ENCODE measurements at places on chromosomes 12 and 14.

GRCh38 chr14:60064491-60065072 lies 27.1 kb upstream of the PCNX4 start:
- DNase-seq: no peak

GRCh38 chr14:95164506-95164905 lies 7.2 kb upstream of the DICER1 start:
- no peak for DNase-seq

- no peak for DNase-seq
Measured at GRCh38 chr14:80754696-80755095, 186.8 kb downstream of the CEP128 start.

GRCh38 chr12:49548822-49549648 lies 10.2 kb downstream of the KCNH3 start:
- no peak for DNase-seq

DNA sequence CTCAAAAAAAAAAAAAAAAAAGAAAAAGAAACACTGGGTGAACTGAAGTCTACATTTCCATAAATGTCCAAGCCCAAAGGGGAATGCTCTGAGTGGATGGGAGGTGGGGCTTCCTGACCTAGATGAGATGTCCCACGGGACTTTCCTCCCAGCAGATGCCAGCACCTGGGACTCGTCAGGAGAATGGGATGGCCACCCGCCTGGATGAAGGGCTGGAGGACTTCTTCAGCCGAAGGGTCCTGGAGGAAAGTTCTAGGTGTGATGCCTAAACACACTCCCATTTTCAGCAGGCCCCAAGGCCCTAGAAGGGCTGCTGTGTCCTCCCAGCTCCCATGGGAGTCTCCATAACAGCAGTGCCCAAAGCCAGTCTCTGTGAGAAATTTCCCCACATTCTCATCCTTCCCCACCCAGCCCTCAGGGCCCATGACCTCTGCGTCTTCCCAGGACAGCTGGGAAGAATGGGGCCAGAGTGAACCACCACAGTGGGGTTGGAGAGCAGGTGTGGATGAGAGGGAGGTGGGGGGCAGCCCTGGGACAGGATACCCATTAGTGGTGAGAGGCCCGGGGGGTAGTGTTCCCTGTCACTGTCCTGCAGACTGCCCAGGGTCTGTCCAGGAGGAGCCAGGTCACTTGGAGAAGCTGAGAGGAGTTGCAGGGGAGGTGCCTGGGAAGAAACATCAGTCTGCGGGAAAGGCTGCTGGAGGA lies 7.1 kb upstream of the CPNE6 start:
- no peak for DNase-seq

DNA sequence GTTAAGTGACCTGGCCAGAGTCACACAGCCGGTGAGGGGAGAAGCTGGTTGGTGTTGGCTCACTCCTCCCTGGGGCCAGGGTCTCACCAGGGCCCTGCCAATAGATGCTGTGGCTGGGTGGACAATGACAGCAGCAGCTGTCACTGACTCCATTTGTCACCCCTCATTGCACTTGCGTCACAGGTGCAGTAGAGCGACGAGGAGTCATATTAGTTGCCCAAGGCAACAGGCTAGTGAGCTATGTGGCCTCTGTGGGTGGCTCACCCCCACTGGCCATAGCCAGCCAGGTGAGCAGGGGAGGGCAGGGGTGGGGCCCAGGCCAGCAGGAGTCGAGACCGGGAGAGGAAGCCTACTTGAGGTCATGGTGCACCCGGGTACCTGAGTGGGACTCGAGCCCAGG lies 9.7 kb downstream of the SLC25A47 start:
- no peak for DNase-seq

DNA sequence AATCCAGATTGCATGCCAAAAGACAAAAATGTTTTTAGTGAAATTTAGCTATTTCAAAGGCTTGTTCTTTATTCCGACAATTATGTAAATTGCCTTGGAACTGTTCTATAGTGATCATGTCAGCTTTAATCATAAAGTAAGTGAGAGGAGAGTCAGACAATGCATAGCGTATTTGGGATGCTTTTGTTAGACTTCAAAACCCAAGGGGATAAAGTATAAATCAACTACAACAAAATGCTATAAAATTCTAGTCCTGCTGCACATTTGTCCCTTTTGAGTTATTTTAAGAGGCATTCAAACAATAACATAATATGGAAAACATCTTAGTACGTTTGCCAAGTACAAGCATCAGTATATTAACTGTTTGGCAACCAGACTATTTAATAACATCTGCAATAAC lies 11.3 kb downstream of the RTRAF start:
- DNase-seq: no peak

GRCh38 chr14:54754623-54755386 lies 147.8 kb downstream of the GCH1 start:
- DNase-seq: no peak

GRCh38 chr14:99718031-99718810 lies 34.1 kb downstream of the CYP46A1 start:
- DNase-seq: no peak

GRCh38 chr12:121467638-121468498 lies 68.0 kb downstream of the RNF34 start:
- DNase-seq: no peak

GRCh38 chr12:87870061-87870460 lies 159.1 kb downstream of the C12orf50 start:
- peak; percentile 15 for DNase-seq

GRCh38 chr12:49767333-49767732 lies 26.0 kb downstream of the TMBIM6 start:
- DNase-seq: no peak

GRCh38 chr14:68851078-68851477 lies 58.2 kb upstream of the ZFP36L1 start:
- DNase-seq: no peak

DNA sequence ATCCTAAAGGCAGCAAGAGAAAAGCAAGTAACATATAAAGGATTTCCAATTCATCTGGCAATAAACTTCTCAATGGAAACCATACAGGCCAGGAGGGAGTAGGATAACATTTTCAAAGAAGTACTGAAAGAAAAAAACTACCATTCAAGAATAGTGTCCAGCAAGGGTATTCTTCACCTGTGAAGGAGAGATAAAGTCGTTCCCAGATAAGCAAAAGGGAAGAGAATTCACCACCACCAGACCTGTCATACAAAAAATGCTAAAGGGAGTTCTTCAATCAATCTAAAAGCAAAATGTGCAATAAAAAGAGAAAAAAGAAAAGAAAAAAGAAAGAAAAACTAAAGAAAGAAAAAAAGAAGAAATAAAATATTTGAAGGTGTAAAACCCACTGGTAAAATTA lies 228.9 kb upstream of the AMIGO2 start:
- DNase-seq: no peak

GRCh38 chr12:75564398-75564797 lies 53.0 kb upstream of the KRR1 start:
- no peak for DNase-seq

- DNase-seq: peak; percentile 92
Measured at GRCh38 chr14:77508249-77508648, 9.6 kb upstream of the ISM2 start.

- no peak for DNase-seq
Measured at GRCh38 chr12:89618113-89618862, 90.3 kb downstream of the ATP2B1 start.

- DNase-seq: no peak
Measured at GRCh38 chr12:91877022-91877421, 268.6 kb downstream of the BTG1 start.

DNA sequence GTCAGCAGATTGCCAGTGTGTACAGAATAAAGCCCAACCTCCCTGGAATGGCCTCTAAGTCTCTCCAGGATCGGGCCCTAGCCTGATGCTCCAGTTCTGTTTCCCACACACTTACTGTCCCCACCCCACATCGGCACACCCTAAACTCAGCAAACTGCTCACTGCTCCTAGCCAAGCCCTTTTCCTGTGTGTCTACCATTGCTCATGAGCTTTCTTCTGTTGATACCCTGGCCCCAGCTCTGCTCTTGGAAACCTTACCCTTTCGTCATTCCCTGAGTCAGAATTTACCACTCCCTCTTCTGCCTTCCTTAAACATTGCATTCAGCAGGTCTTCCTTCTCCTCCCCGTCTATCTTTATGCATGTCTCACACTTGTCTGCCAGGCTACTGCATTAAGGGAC lies 158.9 kb downstream of the TMX1 start:
- DNase-seq: peak; percentile 53

GRCh38 chr14:75101491-75101890 lies 25.4 kb downstream of the NEK9 start:
- no peak for DNase-seq

GRCh38 chr12:93780101-93780641 lies 103.0 kb downstream of the CRADD start:
- no peak for DNase-seq

Data from epithelial cell of proximal tubule (primary cell).